ENCODE measurements at places on chromosomes 6 and 20.

- DNase-seq = no peak
These were observed 23.1 kb upstream of the DNAAF9 start for GRCh38 chr20:3430376-3431069.

DNA sequence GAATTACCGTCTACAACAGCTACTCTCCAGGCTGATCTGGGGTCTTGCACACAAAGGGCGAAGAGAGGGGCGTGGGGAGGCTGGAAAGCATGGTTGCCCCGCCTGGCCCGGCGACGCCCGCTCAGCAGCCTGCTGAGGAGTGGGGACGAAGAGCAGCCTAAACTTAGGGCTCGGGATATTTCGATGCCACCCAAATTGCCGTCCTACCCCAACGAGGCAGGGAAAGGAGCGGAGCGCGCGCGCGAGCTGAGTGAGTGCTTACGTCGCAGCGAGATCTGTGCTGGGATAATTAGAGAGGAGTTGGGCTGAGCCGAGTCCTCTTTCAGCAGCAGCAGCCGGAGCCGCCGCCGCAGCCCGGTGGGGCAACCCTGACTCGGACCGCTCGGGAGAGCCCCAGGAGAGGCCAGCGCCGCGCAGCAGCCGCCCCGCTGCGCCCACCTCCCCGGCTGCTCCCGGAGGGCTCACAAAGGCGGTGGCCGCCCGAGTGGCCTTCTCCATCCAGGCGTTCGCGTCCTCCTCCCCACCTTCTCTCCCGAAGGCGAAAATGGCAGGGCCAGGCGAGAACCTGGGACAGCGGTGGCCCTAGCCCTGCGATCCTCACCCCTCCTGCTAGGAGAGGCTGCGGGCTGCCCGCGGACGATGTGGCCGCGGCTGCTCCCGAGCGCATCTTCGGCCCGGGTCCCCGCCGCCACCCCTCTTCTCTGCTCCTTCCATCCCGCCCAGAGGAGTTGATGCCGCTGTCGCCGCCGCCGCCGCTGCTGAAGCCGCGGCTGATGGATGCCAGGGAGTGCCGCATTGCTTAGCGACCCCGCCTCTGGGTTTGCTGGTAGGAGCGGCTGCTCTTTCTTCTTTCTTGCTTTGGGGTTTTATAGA, at the start of gene CLVS2:
TSS of gene CLVS2 (plus strand) at position 315 of the 873 bp plus-strand sequence. CDS start 1,543 bp downstream, outside the sequence.
- DNase-seq = no peak

- DNase-seq = no peak
These were observed 65.7 kb downstream of the MYLK4 start for GRCh38 chr6:2684766-2685754.

- DNase-seq = no peak
These were observed 5.1 kb upstream of the EPHA7 start for GRCh38 chr6:93424303-93425064.

- DNase-seq = no peak
These were observed 38.5 kb downstream of the PXDC1 start for GRCh38 chr6:3712827-3713665.

DNA sequence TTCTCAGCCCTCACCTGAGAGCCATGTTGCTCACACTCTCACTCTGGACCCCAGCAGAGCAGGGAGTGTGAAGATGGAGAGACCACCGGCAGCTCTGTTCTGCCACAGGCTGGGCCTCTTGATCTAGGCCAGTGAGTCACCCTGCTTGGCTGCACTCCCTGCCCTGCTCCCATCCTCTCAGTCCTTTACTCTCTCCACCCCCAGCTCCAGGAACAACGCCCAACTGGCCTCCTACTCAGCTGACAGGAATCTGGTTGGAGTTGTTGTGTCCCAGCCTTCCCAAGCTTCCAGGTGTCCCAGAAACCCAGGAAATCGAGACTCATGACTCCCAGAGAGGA, at the start of gene PSORS1C1:
TSS of gene PSORS1C1 (plus strand) at position 260 of the 338 bp plus-strand sequence. CDS start 14,833 bp downstream, outside the sequence.
- no peak for DNase-seq

DNA sequence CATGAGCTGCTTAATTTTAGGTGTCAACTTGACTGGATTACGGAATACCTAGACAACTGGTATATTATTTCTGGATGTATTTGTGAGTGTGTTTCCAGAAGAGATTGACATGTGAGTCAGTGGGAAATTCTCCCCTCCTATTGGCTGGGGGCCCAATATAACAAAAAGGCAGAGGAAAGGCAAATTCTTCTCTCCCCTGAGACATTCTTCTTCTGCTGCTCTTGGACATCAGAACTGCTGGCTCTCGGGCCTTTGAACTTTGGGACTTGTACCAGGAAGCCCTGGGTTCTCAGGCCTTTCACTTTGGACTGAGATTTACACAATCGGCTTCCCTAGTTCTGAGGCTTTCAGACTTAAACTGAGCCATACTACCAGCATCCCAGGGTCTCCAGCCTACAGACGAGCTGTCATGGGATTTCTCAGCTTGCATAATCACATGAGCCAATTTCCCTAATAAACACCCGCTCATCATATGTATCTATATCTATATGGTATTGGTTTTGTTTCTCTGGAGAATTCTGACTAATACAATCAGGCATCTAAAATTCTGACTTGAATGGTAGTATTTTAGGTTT, 7.6 kb upstream of the BTN3A3 start:
- no peak for DNase-seq

GRCh38 chr6:2542101-2542857, 208.4 kb downstream of the MYLK4 start:
- no peak for DNase-seq

GRCh38 chr6:84349542-84349941, 122.1 kb upstream of the CEP162 start:
- no peak for DNase-seq

GRCh38 chr6:48177786-48178185, 66.8 kb upstream of the PTCHD4 start:
- DNase-seq = no peak

DNA sequence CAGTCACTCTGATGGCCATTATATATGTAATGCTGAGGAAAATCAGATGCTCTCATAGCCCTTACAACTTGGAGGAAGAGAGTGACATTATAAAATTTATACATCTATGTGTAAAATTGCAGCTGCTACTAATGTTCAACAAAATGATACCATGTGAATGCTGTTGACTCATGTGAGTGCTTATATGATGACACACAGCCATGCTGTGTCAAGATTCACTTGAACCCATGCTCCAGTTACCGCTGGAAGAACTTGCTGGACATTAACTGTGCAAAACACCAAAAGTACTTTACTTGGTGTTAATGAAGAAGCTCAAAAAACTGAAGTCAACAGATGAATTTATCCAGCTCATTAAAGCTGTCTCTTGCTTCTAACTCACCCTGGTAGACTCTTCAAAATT, 318.9 kb upstream of the PLCB4 start:
- no peak for DNase-seq

DNA sequence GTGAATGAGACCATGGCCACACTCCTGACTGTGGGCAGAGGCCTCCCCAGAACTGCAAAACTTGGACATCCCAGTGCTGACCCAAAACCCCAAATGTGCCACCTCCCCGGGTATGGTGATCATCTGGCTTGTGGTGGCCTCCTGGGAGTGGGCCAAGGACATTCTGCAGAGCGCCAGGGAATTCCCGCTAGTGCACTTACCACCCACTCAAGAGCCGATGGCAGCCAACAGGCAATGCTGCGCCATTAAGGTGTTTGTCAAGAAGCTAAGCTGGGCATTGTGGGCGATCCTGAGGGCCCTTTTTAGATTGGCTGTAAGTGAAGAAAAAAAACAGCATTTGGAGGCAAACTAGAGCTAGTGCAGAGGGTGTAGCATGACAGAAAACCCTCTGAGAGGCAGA, 9.4 kb downstream of the MMP24 start:
- DNase-seq = no peak

- no peak for DNase-seq
These were observed 8.0 kb downstream of the HTR1B start for GRCh38 chr6:77455271-77455670.

GRCh38 chr6:166996406-166996805, 2.8 kb upstream of the CEP43 start:
- DNase-seq = no peak

DNA sequence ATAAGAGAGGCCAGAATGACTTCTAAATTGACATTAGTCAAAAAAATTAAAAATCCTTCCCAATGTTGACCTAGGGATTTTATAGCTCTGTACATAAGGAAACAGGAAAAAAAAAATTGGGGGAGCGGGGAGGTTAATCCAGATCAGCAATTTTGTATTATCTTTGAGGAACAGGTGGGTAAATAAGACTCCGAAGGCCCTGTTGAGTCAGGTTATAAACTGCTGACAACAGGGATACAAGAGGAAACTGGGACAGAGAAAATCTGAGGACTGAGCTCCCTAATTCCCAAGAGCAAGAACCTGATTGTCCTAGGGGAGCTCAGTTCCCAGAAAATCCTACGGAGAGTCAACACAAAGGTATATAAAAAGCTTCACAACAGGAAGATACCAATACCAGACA, 26.8 kb upstream of the CRIP3 start:
- no peak for DNase-seq

- DNase-seq = no peak
These were observed 3.0 kb downstream of the ADGRF4 start for GRCh38 chr6:47701363-47701762.

GRCh38 chr6:121309768-121310469, 24.4 kb downstream of the TBC1D32 start:
- no peak for DNase-seq

DNA sequence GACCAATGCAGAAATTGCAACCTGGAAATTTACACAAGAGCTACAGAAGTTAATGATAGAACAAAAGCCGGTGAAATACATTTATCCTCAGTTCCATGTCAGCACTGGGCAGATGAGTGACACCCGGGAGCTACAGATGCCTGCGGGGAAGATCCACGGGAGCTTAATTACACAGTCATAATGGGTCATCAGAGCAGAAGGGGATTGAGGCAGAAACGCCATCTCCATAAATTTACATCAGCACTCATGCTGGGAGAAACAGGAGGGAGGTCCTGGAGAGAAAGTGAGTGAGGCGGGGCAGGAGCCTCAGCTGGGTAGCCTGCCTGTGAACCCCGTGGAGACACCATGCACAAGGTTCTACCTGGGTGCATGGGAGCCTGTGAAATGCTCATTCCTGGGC, 37.6 kb upstream of the CST7 start:
- no peak for DNase-seq

- DNase-seq = no peak
These were observed 27.0 kb upstream of the FRMD1 start for GRCh38 chr6:168105813-168106632.

DNA sequence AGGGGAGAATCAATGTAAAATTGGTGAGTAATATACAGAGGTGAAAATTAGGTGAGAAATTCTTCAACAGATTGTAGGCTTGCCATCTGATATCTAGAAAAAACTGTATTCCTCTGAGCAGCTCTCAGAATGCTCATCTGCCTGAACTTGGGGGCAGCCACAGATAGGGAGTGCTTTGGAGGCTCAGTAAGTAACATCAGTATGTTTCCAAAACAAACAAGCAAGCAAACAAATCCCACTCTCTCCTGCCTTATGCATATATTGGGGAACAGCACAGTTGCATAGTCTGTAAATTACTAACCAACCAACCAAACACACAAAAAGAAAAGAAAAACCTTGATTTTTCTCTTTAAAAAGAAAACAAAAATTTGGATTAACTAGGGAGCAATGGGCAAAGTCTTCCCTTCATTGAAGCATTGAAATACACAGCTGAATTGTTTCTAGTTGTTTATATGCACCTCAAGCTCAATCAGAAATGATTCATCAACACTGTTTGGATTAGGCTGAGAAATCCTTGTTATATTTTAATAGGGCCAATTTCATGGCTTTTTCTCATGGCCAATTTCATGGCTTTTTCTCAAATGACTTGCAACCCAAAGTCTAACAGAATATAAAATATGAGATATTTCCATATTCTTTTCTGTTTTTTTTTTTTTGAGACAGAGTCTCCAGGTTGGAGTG, 50.1 kb upstream of the DEK start:
- DNase-seq = no peak

- DNase-seq = peak; percentile 52
These were observed 66.5 kb upstream of the IER3 start for GRCh38 chr6:30810813-30811339.

DNA sequence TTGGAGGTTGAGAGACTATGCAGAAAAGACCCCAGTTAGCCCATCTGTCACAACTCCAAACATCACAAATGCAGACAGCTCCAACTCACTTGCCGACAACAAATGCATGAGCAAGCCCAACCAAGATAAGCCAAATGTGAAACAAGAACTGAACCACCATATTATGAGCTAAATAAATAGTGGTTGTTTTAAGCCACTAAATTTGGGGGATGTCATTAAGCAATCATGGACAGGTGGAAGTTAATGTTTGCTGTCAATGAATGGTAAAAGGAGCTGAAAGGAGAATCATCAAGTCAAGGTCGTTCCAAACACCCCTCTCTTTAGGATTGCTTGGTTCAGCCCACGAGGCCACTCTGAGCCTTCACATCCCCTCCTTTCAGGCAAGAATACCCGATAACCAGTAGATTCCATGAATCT, 71.2 kb upstream of the PLCB4 start:
- no peak for DNase-seq

DNA sequence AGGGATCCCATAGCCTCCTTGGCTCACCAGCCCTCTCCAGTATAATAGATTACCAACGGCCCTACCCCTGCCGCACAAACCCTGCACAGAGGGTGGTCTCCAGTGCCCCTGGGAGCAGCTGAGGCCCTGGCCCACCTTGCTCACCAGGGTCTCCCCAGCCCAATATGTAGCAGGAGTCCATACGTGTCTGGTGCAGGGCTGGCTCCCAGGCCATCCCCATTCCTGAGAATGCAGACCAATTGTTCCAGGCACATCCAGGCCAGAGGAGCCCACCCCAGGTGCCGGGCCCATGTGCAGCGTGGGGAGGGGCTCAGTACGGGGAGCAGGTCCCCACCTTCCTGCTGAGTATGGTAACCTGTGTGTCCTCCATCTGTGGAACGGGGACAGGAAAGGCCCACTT, 251.9 kb downstream of the TAF4 start:
- no peak for DNase-seq

GRCh38 chr6:99093456-99094190, 145.9 kb upstream of the FBXL4 start:
- no peak for DNase-seq

DNA sequence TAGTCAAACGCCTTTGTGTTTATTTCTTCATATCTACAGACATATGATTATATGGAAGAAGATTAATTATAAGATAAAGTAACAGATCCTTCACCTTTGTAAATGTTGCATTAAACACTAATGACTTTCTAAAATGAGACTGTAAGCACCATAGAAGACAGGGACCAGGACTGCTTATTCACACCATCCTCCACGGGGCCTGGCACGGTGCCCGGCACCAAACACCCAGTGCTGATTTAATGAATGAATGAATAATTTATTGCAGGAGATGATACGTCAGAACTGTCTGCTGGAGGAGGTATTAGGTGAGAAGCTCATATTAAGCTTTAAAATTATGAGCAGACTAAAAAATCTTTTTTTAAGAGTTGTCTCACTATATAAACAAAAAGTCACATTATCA, 88.3 kb downstream of the SLX4IP start:
- no peak for DNase-seq

GRCh38 chr20:45427236-45428149, 11.6 kb downstream of the PIGT start:
- DNase-seq = no peak
